Stimulated activated CD8-positive, alpha-beta memory T cell treated with anti-CD3 and anti-CD28 coated beads, Interleukin-4, amount 100 ng/mL, for 4 hours (primary cell): ENCODE measurements at places on chromosomes 2 and 18.

GRCh38 chr18:65380571-65380970 is 370.2 kb upstream of the CDH7 start:
- no peak for DNase-seq

- DNase-seq: no peak
Measured at GRCh38 chr2:20515290-20516220, 68.7 kb downstream of the RHOB start.

DNA sequence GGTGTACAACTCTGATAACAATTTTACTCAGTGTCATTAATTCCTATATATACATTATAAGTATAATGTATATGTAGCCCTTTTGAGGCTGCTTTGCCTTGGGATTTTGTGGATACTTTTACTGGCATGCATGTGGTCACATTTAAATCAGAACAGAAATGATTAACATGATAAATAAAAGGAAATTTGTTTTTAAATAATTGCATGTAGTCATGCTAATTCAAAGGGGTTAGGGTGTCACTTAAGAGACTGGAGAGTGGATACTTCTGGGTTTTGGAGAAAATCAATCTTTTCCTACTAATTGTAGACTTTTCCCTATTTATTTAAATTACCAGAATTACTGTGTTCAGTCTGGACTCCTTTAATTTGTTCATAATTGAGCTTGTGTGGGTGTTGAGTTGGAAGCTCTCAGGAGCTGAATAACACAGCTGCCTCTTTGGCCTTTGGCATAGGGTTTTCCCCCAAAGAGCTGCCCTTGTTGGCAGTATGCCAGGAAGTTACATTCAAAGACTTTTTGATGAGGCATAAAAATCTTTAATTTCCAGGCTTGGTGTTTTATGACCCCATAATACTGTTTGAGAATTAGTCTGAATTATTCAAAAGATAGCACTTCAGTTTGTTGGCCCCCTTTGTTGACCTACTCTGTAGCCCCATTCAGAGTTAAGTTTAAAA is 484.7 kb upstream of the NRP2 start:
- DNase-seq: no peak

GRCh38 chr2:217413193-217413592 is 553.3 kb upstream of the TNP1 start:
- no peak for DNase-seq

- DNase-seq: no peak
Measured at GRCh38 chr18:54222922-54223567, 1.4 kb downstream of the MBD2 start.

DNA sequence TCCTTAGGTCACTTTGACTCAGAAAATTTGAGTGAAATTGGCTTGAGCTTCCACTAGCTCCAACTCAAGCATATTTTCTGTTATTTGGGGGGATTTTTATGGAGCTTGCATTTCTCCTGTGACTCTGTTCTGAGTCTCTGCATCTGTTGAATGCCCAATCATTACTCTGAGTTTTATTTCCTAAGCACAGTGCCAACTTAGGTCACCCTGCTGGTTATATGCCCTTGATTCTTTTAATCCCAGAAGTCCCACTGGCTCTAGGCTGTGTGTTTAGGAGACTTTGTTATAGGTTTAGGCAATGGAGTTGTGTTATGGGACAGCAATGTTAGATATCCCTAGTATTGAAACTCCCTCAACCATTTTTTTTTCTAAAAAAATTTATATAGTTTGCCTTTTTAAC is 198.2 kb upstream of the DTNA start:
- no peak for DNase-seq

GRCh38 chr2:233676046-233676445 is 4.3 kb downstream of the UGT1A9 start:
- DNase-seq: no peak

- DNase-seq: no peak
Measured at GRCh38 chr2:192574552-192574951, 379.8 kb upstream of the TMEFF2 start.

GRCh38 chr2:234422273-234422732 is 74.6 kb downstream of the ARL4C start:
- no peak for DNase-seq

- no peak for DNase-seq
Measured at GRCh38 chr18:75809926-75810255, 382.4 kb upstream of the SMIM21 start.

- DNase-seq: no peak
Measured at GRCh38 chr2:241905716-241906377, 36.3 kb downstream of the RTP5 start.

DNA sequence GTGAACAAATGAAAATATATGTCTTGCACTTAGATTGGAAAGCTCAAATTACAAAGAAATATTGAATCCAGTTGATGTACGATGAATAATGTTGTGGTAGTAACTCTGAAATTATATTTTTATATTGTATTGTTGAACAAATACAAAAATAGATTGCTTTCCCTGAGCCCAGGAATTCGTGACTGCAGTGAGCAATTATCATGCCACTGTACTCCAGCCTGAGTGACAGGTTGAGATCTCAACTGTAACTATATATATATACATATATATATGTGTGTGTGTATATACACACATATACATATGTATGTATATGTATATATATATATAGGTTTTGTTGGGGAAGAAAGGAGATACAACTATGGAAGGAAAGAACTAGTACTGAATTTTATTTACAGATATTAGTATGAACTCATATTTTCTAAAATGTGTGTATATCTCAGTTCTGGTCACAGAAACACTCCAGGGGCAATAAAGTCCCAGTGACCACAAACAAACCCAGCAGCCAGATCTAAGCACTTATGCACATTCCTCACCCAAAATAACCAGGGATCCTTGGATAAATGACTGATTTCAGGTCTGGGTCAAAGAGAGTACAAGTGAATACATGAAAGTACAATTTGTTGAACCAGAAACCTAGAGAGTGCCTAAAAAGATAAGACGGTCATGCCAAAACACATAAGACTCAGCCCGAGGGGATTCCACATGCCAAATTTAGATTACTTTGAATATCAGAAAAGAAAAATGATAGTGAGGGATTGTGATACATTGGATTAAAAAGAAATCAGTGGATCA is 146.3 kb downstream of the TMX3 start:
- no peak for DNase-seq

DNA sequence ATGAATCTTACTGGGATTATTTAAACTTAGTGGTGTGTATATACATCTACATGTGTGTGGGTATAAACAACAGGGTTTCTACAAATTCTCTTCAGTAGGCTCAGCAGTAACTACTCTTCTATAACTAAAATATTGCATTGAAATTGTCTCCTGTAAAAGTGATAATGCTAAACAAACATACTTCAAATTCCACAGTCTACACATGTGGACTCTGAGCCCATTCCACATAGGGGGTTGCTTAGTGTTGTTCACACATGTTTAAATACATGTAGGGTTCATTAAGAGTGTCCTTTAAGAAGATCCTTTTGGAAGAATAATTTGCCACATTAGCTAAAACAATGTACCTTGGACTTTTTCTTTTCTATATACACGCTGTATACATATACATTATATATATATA is 152.8 kb upstream of the VRK2 start:
- no peak for DNase-seq

DNA sequence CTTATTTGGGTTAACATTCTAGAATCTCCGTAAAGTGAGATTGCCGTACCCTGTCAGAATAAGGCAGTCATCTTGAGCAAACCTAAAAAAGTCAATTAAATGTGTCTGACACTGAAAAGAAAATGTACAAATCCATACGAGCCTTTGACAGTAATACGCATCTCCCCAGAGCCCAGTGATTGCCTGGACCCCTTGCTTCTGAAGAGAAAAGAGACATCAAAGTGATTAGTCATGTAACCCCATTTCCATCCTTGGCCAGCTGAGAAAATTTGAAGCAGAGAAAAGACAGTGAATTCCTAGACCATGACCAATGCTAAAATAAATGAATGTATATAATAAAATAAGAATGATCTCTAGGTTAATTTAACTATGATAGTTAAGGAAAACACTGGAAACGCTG is 1499.4 kb downstream of the SUCLG1 start:
- no peak for DNase-seq

DNA sequence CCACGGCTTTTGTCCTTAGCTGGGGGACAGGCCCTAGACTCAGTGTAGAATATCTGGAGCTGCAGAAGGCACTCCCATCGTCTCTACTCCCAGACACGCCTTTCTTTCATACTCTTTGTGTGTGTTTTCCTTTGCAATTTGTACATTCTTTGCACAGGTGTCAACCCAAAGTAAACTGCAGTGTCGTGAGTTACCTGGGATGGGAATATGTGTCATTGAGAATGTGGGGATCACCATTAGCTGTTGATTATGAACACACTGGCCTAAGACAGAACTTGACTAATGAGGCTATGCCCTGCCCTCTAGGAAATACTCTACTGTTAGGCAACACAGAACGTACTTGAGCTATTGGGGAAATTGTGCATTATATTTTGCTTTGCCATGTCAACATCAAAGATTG is 233.3 kb downstream of the SETBP1 start:
- DNase-seq: no peak

DNA sequence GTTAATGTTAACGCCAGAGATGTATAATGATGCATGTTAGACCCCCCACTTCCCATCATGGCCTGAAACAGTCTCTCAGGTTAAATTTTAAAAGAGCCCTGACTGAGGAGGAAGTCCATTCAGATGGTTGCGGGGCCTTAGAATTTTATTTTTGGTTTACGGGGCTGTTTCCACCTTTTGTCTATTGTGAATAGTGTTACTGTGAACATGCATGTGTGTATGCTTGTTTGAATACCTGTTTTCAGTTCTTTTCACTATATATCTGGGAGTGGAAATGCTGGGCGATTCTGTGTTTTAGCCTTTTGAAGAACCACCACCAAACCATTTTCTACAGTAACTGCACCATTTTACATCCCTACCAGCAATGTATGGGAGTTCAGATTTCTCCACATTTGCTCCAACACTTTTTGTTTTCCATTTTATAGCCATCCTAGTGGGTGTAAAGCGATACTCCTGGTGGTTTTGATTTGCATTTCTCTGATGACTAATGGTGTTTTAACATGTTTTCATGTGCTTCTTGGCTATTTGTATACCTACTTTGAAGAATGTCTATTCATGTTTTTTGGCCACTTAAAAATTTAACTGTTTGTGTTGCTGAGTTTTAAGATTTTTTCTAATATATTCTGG is 133.0 kb downstream of the MYO3B start:
- DNase-seq: no peak

DNA sequence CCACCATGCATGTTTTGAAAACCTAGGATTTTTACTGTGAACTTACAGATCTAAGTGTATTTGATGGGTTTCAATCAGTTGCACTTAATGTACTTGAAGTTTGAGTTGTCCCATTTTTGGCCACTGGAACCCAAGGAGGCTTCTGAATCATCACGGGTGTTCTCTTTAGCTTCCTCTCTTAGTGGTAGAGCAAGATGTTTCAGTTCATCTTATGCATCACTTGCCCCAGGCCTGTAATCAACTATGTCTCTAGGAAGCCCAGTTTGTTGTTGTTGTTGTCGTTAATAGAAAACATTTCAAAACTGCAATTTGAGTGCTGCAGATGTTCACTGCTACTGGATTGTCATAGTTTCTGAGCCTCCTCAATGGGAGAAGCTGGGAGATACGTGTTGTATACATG is 97.0 kb downstream of the FHOD3 start:
- no peak for DNase-seq

- DNase-seq: no peak
Measured at GRCh38 chr2:173216051-173216450, 138.6 kb upstream of the CDCA7 start.

DNA sequence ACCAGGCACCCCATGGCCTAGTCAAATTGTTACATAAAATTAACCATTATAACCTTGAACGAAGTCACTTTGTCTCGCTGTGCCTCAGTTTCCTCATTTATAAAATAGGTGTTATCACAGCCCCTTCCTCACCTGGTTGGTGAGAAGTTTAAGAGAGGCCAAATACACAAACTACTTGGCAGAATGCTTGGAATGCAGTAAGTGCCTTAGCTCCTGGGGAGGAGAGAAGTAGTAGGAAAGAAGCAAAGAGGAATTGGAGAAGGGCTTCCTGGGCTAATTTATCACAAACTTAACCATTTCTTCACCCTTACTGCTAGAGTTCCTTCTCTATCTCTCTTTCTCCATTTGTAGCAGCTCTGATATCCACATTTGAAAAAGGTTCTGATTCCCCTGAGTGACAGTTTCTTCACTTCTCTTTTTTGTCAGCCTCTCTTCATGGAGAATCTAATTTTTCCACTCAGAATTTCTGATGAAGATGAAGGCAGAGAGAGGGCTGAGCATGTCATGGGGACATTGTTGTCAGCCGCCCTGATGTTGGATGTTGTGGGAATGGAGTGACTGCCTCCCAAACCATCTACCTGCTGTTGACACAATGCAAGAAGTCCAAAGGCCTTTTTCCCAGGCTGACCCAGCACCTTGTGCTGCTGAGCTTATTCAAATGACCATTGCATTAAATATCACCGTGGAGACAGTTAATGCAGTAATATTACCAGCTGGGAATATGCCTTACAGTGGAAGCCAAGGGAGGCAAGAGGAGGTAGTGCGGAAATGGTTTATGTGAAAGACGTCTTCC is 60.4 kb downstream of the BOD1L2 start:
- DNase-seq: no peak

GRCh38 chr2:165105926-165106325 is 97.9 kb downstream of the SCN3A start:
- no peak for DNase-seq

DNA sequence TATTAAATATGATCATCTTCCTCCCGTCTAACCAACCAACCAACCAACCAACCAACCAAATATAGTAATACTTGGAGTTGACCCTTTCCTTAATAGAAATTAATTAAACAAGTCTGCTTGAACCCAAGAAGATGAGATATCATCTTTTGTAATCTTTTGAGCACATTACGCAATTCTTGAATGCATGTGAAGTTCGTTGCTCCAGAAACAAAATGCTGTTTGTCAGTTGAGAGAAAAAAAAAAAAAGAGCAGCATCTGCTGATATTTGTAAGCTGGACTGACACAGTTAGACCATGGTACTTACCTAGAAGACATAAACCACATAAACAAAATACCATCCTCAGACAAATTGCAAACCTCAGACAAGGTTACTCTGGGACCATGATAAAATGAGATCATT is 9.2 kb upstream of the SERPINB2 start:
- no peak for DNase-seq

- no peak for DNase-seq
Measured at GRCh38 chr18:2958819-2959298, 54.1 kb downstream of the LPIN2 start.

GRCh38 chr2:110770959-110771431 is 38.6 kb downstream of the ACOXL start:
- DNase-seq: no peak
